GM12864 (cell line): ENCODE measurements at places on chromosomes 5 and 9.

- no peak for DNase-seq
These were observed 49.9 kb downstream of the COL15A1 start for GRCh38 chr9:98993570-98993945.

- no peak for DNase-seq
These were observed 346.8 kb downstream of the PIK3R1 start for GRCh38 chr5:68562308-68562707.

DNA sequence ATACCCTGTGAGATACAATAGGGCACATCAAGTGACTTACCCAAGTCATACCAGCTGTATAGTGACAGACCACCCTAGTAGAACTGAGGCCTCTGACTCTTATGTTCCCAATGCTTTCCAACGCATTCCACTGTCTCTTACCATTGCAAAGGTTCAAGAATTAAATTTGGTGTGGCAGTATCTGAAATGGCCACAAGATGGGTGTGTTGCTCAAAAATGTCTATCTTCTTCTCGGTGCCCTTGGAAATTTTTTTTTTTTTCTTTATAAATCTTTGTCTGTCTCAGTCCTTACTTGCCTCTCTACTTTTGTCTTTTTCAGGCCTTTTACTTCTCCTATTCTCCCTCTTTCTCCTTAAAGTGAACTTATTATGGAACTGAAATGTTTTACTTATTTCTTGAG is 48.4 kb downstream of the GPR21 start:
- peak; percentile 19 for DNase-seq

GRCh38 chr5:115543365-115544042 is 1.1 kb downstream of the FEM1C start:
- peak; percentile 46 for DNase-seq

DNA sequence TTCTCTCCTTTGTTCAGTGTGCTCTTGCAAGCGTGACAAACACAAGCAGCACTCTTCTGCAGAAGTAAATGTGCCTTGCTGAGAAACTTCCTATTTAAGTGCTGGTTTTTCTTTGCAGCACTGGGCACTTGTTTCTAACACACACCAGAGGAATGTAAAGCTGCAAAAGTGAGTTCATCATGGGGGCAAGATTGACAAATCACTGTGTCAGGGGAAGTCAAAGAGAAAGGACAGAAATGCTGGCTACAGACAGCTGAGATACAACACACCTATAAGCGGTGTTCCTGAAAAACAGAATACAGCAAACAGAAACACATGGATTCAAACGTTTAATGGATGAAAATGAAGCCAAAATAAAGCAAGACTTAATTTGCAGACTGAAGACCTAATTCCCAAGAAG is 19.6 kb downstream of the ROR2 start:
- DNase-seq, result no peak

DNA sequence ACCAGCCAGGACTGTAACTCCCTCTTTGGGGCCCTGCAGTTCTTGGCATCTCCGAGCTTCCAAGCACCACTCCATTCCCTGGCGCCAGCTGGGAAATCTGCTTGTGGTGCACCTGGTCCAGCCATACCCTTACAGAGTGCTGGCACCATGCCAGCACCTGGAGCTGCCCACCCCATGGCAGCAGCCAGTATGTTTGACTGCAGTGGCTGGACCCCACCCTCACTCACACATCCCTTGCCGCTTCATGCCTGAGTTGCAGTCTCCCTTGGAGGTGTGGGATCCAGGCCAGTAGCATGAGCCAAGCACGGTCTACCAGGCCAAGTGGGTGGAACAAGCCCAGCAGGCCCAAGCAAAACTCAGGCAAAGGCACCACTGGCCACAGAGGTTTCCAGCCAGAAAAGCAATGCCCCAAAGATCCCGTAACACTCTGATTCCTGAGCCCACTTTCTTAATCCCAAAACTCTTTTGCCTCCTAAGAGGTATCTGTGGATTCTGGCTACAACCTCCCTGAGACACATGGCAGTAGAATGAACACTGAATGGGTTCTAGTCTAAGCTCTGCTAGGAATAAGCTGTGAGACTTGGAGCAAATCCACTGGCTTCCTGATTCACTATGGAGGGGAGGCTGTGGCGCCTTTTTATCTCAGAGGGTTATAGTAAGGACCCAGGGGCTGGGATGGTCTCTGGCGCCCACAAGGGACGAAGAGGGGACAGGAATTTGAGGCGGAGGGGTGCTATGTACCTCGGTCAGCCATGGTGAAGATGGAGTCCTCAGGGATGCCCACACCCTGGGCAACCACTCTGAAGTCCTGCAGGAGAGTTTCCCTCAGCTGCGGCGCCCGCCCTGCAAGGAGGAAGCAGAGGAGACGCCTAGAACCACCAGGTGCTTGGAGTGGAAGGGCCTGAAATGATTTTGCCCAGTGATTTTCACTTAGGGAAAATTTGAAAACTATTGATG is 5.6 kb downstream of the AMBP start:
- DNase-seq, result no peak
